ACHN (cell line): ENCODE measurements at places on chromosomes 3 and 15.

DNA sequence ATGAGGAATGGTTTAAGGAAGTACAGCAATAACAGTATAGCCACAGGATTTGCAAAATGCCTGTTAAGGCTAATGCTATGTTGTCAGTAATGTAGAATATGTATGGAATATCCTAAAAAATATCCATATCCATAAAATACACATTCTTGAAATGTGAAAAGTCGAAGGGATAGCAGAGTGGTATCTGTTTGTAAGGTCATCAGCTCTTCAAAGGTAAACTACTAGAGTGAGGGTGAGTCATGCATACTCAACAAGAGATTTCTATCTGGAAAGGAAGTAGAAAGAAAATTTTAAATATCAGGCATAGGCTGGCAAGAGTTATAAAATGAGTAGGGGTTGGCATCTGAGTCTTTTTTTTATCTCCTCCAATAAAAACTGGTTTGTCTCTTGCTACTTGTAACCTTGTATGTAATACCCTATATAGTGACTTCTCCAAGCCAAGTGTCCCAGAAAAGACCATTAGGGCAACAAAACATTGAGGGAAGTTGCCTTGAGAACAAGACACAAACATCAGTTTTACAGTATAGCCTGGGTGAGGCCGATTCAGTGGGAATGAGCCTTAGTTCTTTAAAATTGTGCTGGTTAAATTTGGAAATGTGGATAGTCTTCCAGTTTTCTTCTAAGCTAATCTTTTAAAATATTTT lies 103.1 kb downstream of the SPATA16 start:
- no peak for DNase-seq

DNA sequence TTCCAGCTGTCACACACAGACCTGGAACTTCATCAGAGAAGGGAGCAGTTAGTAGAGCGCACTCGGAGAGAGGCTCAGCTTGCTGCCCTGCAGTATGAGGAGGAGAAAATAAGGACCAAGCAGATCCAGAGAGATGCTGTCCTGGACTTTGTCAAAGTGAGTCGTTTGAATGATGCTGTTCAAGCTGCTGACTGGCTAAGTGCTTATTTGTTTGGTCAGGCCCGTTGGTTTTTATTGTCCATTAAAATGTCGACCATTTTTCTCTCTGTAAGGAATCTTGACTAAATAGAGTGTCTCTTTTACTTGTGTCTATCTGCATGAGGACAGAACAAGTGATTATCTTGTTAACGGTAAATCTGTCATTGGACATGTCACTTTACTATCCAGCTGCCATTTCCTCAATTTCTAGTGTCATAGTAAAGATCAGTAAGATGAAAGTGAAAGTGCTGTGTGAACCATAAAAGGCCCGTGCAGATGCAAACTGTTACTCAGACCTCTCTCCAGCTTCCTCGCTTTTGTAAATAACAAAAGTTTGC lies 56.9 kb downstream of the LRCH3 start:
- DNase-seq, result no peak

- DNase-seq, result no peak
Observed at GRCh38 chr3:184738982-184739381, 27.1 kb upstream of the MAGEF1 start.

DNA sequence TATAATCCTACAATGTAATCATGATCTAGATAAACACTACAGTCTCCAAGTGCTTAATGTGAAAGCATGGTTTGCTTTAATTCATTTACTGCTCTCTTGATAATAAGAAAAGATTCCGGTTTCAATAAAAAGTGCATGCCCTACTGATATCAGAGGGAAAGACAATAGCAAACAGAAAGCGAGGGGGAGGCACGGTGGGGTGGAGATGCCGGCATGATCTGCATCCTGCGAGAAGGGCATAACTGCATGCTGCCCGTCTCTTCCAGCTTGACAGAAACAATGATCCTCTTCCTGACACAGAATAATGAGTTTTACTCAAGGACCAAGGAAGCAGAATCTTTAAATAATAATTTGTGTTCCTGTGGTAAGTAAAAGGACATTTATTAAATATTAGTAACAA lies 51.7 kb downstream of the GOLIM4 start:
- DNase-seq, result no peak

- DNase-seq, result peak; percentile 52
Observed at GRCh38 chr15:69973102-69973714, 124.5 kb downstream of the TLE3 start.

DNA sequence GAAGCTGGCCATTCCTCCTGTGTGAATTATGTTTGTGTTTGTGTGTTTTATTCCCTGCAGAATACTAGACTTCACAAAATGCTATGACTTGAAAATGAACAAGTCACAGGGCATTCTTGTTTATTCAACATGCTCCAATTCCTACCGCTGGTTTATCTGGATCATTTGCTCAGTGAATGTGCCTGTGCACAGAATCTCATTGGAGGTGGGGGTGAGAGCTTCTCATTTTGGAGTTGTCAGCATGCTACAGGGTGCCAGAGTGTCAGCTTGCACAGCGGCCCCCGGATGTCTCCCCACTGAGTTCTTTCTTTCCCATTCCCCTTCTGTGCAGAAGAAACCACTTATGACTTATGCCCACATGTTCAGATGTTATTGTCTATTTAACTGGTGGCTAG lies 428.7 kb downstream of the ROBO2 start:
- no peak for DNase-seq

GRCh38 chr15:38242055-38242454 lies 10.6 kb upstream of the SPRED1 start:
- DNase-seq, result no peak

- DNase-seq, result no peak
Observed at GRCh38 chr3:100271522-100271921, 10.7 kb downstream of the TBC1D23 start.

DNA sequence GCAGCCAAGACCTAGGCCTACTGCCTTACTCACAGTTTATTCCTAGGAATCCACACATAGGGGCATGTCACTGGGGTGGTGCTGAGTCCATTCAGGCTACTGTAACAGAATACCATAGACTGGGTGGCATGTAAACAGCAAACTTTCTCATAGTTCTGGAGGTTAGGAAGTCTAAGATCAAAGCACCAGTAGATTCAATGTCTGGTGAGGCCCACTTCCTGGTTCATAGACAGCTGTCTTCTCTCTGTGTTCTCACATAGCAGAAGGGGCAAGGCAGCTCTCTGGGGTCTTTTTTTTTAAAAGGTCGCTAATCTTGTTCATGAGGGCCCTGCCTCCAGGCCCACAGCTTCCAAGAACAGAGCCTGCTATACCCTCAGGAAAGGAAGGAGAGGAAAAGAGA lies 113.9 kb upstream of the MANF start:
- DNase-seq, result no peak

DNA sequence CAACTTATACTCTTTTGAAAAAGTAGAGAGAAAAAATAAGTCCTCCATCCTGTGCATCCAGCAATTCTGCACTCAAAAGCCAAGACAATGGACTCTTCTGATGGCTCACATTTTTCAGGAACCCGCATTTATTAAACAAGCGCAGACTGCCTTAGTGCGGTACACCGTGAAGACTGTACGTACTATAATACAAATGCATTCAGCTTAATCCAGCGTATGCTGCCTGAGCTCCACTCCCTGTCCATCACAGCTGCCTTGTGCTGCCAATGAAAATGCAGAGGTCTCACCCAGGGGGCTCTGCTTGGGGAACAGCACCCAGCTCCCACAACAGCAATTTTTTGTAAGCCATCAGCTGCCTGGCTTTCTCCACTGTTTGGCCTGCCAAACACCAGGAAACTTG lies 350.9 kb downstream of the ULK4 start:
- DNase-seq, result no peak

- no peak for DNase-seq
Observed at GRCh38 chr3:110650741-110651140, 420.9 kb upstream of the NECTIN3 start.

DNA sequence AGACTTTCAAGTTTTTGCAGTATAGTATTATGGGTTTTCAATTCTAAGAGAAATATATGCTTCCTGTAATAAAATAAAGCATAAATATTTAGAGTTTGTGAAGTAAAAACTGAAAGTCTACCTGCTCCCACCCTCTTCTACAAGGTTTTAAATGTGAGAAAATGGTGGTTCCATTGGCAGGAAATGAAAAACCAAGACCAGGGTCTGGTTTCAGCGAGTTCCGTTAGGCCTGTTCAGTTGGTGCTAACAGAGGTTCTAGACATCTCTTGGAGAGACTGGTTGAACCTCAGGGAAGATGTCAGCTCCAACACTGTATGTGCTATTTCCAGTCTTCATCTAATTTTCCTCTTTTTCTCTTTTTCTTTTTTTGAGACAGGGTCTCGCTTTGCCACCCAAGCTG lies 11.8 kb upstream of the MYO1E start:
- DNase-seq, result no peak

GRCh38 chr3:7973006-7973405 lies 528.6 kb upstream of the LMCD1 start:
- no peak for DNase-seq

- no peak for DNase-seq
Observed at GRCh38 chr15:39621210-39621609, 40.3 kb downstream of the THBS1 start.

DNA sequence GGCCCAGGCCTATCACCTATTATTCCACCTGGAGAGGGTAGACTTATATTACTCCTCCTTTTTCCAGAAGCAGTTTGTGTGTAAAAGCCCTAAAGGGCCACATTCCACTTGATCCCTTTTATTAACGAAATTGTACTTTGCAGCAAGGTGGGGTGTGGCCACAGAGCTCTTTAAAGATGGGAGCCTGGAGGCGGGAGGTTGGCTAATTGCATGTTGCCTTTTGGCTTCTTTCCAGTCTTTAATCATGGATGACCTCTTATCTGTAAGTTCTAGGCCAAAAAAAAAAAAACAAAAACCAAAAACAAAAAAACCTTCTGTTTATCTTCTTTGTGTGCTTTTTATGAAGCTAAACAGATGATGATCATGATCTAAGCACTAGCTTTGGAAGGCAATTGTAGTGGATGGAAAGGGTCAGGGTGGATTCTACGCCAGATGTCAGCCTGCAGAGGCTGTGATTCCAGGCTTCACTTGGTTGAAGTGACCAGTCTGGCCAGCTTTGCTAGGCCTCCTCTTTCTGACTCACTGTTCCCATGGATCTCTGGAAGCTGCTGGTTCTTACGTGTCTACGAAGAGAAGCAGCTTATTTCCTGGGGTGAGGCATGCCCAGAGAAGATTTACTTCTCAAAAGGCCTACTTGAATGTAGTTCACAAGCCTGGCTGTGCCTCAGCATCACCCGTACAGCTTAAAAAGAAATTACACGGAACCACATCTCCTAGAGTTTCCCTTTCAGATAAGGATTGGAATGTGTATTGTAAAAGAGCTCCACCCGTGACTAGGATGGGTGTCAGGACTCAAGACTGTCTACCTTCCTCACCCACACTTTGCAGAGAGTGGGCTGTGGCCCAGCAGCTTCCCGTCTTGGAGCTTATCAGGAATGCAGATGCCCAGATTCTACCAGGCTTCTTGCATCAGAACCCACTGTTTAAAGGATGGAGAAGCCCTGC lies 330.9 kb upstream of the C2CD4B start:
- no peak for DNase-seq

DNA sequence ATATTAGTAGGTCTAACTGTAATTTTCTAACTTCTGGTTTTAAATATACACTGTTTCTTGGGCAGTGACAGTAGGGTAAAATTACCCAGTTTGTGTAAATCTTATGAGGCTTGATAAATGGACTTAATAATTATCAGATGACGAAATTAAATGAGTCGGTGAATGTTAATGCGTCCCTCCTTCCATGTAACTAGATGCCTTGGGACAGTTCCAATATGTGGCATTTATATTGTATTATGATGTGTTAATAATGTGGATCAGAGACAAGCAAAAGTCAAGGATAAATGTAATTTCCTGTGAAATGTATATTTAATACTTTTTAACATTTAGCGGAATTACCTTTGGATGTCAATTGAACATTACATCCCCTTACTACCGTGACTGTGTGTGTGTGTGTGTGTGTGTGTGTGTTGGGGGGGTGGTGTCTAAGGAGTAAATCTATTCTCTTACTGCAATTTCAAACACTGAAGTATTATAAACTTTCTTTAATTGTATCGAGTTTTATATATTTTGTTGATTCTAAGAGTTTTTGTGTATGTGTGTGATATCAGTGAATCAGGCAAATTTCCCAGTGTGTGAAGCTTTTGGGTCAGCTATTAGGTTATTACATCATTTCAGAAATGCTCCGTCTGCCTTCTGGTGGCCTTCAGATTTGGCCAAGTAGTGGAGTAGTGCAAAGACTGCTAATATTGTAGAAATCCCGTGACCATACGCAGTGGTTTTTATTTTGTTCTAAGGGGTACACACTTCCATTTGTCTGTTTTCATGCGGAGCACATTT lies 50.1 kb downstream of the CNTN4 start:
- no peak for DNase-seq

GRCh38 chr3:5473471-5473870 lies 286.0 kb downstream of the EDEM1 start:
- no peak for DNase-seq

DNA sequence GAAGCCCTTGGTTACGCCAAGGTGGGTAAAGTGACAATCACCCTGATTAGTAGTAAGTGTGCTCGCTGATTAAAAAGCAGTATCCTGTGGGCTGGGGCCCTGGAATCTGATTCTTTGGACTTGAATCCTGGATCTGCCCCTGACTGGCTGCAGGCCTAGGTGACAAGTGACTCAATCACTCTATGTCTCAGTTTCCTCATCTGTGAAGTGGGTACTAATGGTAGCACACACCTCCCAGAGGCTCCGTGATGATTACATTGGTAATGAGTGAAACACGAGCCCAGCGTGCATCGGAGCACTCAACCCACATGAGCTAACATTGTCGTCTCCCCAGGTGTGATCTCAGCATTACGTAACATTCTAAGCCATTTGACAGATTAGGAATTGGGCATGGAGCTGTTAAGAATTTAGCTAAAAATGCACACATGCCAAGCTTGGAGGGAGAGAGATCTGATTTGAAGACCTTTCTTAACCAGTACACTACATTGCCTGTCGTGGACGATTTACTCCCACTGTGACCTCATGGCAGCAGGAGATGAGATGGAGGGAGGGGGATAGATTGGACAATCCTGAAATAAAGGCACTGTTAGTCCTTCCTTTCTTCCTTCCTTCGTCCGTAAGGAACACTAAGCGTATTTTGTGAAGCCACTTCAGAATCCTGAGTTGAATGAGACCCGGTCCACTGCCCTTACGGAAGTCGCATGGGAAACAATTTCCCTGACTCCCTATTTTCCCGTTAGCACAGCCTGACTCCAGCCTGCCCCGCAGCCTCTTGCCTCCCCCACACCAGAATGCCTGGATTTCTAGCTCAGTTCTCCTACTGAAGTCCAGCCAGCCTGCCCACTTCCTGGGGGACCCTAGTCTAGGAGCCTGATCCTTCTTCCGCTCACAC lies 32.1 kb downstream of the MGLL start:
- no peak for DNase-seq

DNA sequence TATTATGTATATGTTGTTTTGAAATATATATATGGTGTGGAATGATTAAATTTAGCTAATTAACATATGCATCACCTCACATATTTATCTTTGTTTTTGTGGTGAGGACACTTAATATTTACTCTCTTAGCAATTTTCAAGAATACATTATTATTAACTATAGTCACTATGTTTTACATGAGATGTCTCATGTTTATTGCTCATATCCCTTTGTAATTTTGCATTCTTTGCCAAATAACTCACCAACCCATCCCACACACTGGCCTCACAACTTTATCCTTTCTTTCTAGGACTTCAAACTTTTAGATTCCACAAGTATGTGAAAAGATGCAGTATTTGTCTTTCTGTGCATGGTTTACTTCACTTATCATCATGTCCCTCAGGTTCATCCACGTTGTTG lies 950.2 kb upstream of the CADM2 start:
- DNase-seq, result no peak

GRCh38 chr3:14125193-14126016 lies 553 bp downstream of the TMEM43 start:
- DNase-seq, result peak; percentile 91
